BJ (cell line): ENCODE measurements at places on chromosomes 16 and 17.

GRCh38 chr16:69741519-69741918 lies 13.2 kb downstream of the NOB1 start:
- DNase-seq = no peak

- no peak for DNase-seq
Measured at GRCh38 chr17:73625991-73626673, 18.1 kb downstream of the SDK2 start.

DNA sequence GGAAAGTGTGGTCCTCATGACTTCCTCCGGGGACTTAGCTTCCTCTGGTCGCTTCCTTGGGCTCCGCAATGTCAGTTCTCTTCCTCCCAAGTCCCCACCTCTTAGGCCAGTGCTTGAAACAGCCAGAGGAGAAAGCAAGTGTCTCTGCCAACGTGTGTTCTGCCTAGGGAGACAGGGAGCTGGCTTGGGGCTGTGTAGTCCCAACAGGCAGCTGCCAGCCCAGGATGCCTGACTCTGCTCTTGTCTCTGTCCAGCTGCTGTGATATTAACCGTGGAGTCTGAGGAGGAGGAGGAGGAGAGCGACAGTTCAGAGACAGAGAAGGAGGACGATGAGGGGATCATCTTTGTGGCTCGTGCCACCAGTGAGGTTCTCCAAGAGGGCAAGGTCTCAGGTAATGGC lies 13.5 kb upstream of the PLEKHG4 start:
- no peak for DNase-seq

DNA sequence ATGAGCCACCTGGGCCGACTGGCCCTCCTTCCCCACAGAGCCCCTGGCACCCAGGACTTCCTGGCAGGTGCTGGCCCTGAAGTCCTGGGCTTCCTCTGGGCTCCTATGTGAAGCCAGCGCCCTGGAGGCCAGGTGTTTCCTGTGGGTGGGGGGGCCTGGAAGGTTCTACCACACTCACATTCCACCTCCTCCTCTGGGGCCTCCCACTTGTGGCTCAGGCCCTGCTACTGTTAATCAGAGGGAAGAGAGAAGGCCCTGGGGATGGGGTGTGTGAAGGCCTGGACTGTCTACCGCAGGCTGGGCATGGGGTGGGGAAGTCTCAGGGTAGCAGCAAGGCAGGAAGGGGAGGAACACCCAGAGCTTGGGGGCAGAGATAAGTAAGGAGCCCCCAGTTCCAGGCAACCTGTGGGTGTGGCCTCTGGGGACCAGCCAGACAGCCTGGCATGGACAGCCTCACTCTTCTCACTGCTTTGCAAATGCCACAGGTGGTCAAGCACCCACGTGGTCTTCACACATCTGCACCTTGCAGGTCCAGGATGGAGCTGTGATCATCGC lies 111.9 kb upstream of the TNRC6C start:
- DNase-seq = no peak

DNA sequence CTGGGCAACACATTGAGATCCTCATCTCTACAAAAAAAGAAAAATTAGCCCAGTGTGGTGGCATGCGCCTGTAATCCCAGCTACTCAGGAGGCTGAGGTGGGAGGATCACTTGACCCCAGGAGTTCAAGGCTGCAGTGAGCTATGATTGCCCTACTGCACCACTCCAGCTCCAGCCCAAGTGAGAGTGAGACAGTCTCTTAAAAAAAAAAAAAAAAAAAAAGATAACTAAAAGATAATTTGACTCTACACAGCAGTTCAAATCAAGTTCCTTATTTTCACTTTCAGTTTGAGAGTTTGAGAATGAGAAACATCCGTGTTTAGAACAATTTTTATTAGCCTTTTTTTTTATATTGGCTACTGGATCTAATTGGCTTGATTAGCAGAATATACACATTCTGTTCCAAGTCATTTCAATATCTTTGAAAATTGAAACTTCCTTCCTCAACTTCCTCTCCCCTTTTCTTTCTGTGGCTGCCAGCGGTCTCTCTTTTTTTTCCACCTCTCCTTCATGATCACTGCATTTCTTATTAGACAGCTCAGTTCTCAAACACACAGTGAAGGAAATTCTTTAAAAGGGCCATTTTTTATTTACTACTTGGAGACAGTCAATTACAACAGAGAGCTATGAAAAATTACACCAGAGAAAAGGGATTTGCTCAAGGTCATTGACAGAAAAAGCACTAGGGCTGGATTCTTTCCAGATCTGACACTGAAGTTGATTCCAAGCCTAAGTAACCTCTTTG lies 4.5 kb upstream of the ACSF2 start:
- DNase-seq = no peak

- no peak for DNase-seq
Measured at GRCh38 chr17:44757045-44757917, 1.5 kb upstream of the ADAM11 start.
